Calu3 (cell line): ENCODE measurements at places on chromosomes 12 and 14. TPM values are rescaled to one million over a fixed set of nuclear protein-coding genes. Genes with fewer than 3 reads are reported as not detected.

DNA sequence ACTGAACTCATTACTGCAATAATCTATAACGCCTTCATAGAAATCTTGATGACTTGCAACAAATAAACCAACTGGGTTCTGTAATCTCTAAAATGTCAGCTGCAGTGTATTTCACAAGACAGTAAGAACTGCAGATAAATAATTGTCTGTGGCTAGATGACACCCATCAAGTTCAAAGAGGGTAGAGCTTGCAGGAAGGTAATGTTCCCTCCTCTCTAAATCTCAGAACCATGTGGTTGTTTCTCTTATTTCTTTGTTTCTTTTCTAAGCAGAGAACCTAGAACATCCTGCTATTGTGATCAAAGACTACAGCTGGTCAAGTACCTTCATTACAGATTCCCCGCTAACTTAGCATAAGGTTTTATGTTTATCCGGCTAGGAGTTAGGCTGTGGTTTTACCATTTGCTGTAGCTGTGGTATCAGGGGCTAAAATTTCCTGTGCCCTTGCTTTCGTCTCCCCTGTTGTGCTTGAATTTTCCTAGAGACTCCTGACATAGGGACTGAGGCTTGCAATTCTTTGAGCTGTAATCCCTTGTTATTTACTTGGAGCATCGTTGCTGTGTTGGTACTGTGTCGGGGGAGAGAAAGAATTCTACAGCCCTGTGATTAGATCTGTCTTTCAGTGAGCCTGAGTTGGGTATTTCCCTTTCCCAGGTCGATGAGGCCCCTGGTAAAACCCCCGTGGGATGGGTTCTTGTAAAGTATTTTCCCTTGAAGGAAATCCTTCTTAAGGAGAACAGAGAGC, 253.1 kb upstream of the BTG1 start:
- H3K27me3 ChIP-seq, result no peaks in the 10 kb centered on the region
- no peak overlapping the region for H3K27ac ChIP-seq
- no peaks in the 10 kb centered on the region for H3K4me1 ChIP-seq
- H3K4me3 ChIP-seq, result no peak overlapping the region
- no peak for DNase-seq
- H3K36me3 ChIP-seq, result no peaks in the 10 kb centered on the region

Gene KRT8
- total RNA-seq, result 2,474 and 2,821 TPM in 2 replicates

Gene RNASE12
- total RNA-seq, result not detected in 2 replicates

DNA sequence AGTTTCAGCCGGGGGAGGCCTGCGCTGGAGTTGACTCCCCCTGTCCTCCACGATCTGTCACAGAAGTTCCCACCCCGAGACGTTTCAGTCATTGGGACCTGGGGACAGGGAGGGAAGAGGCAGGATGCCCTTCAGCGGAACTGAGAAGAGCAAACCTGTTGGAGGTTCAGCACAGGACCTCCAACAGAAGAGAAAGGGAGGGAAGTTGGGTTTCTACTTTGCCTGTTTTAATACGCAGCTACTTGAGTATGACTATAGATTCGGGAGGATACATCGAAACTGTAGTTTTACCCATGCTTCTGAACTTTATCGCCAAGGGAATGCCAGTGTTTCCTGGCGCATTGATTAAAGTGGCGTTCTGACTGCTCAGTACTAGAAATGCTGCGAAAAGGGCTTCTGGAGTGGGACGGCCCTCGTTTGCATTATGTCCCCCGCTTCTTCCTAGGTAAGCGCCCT, 2.3 kb upstream of the DUSP6 start:
- peaks cover 70% of the 10 kb centered on the region for H3K36me3 ChIP-seq
- DNase-seq, result no peak
- H3K4me3 ChIP-seq, result peak overlapping the region; percentile 90
- H3K4me1 ChIP-seq, result peaks cover 33% of the 10 kb centered on the region
- H3K27ac ChIP-seq, result peak overlapping the region; percentile 97

Gene RHEBL1
- 2.0 and 2.6 TPM in 2 replicates for total RNA-seq

GRCh38 chr14:99670361-99671234, 13.5 kb upstream of the CYP46A1 start:
- DNase-seq, result no peak
- no peak overlapping the region for H3K27ac ChIP-seq
- no peaks in the 10 kb centered on the region for H3K36me3 ChIP-seq

DNA sequence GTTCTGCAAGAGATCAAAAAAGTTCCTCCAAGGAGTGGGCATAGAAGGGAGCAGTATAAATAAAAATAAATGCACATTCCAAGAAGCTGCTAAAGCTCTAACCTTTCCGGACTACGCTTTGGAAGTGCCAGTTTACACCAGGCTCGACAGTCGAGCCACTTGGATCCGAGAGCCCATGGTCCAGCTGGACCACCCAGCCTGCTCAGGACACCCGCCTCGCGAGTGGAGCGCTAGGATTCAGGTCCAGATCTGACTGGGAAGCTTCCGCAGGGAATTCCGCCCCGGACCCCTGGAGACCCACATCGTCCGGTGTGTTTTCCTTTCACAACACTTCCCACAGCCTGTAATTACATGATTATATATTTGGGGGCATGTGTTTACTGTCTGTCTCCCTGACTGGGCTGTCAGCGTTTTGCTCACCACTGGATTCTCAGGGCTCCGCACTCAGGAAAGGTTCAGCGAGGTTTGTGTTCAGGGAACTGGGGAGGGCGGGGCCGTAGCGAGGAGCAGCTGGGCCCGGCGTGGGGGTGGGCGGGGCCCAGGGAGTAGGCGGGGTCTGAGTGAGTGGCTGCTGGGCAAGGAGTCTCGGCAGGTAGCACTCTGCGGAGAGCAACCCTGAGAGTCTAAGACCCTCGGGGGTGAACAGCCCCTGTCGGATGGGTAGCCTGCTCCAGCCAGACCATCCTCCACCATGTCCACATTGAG, 52.3 kb upstream of the TMEM263 start:
- peaks cover 44% of the 10 kb centered on the region for H3K27me3 ChIP-seq
- no peaks in the 10 kb centered on the region for H3K36me3 ChIP-seq
- DNase-seq, result peak; percentile 94
- no peak overlapping the region for H3K27ac ChIP-seq
- H3K4me1 ChIP-seq, result no peaks in the 10 kb centered on the region

- H3K4me3 ChIP-seq, result no peak overlapping the region
- H3K4me1 ChIP-seq, result no peaks in the 10 kb centered on the region
- DNase-seq, result no peak
- peak overlapping the region; percentile 8 for H3K27ac ChIP-seq
These were observed 49.2 kb downstream of the ANAPC7 start for GRCh38 chr12:110354172-110354780.

DNA sequence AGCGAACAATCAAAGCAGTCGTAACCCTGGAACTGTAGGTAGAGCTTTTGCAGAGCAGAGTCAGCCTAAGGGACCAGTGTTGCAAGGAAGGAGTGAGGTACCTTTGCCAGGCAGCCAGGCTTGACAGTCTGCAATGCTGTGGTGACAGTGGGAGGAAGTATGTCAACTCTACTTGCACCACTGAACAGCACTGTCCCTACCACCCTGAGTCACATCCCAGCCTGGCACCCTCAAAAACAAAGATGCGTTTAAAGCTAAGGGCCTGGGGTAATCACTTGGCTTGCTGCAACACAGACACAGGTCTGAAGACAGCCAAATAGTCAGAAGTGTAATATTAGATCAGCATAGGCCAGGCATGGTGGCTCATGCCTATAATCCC, 141.9 kb downstream of the DPF3 start:
- no peak overlapping the region for H3K27ac ChIP-seq
- no peaks in the 10 kb centered on the region for H3K4me1 ChIP-seq
- H3K27me3 ChIP-seq, result no peaks in the 10 kb centered on the region
- no peaks in the 10 kb centered on the region for H3K36me3 ChIP-seq
- no peak for DNase-seq

GRCh38 chr14:57486767-57487379, 6.8 kb downstream of the CCDC198 start:
- no peaks in the 10 kb centered on the region for H3K36me3 ChIP-seq
- H3K27me3 ChIP-seq, result no peaks in the 10 kb centered on the region
- H3K4me3 ChIP-seq, result no peak overlapping the region
- no peak overlapping the region for H3K27ac ChIP-seq

Gene PTGDR
- not detected in 2 replicates for total RNA-seq

Gene BCL2L14
- total RNA-seq, result 5.5 and 8.7 TPM in 2 replicates

DNA sequence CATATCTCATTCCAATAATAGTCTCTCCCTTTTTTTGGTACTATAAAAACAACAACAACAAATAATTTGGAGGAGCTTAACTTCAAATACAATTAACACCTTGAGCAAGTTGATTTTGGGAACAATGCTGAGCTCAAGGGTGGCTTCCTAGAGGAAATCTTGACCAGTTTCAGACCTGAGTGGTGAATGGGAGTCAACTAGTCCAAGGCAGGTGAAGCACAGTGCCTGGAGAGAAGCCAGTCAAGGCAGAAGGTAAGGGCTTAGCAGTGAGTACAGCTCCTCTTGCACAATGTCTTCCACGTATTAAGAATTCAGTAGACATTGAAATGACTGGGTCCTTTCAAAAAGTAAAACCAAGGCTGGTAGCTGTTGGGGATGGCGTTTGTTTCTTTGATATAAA, 444.8 kb downstream of the ATP23 start:
- peaks cover 22% of the 10 kb centered on the region for H3K4me1 ChIP-seq
- no peak overlapping the region for H3K4me3 ChIP-seq
- peak overlapping the region; percentile 39 for H3K27ac ChIP-seq
- H3K36me3 ChIP-seq, result no peaks in the 10 kb centered on the region
- no peak for DNase-seq

DNA sequence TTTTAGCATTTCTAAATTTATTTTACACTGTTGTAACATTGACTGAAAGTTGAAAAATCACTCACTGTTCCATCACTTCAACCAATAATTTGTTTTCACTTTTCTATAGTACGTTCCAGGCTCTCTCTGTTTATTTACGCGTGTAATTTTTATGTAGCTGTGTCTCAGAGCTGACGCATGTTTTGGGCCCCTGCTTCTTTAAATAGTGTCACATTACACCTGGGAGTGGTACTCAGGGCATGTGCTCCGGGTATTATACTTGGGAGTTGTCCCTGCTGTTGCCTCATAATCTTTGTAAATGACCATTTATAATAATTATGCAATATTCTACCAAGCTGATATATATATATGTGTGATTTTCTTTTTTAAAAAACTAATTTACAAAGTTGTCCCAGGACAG, 132.8 kb upstream of the CPM start:
- no peak overlapping the region for H3K4me3 ChIP-seq
- no peaks in the 10 kb centered on the region for H3K36me3 ChIP-seq
- peaks cover 60% of the 10 kb centered on the region for H3K4me1 ChIP-seq
- H3K27ac ChIP-seq, result peak overlapping the region; percentile 91
- peak; percentile 52 for DNase-seq

DNA sequence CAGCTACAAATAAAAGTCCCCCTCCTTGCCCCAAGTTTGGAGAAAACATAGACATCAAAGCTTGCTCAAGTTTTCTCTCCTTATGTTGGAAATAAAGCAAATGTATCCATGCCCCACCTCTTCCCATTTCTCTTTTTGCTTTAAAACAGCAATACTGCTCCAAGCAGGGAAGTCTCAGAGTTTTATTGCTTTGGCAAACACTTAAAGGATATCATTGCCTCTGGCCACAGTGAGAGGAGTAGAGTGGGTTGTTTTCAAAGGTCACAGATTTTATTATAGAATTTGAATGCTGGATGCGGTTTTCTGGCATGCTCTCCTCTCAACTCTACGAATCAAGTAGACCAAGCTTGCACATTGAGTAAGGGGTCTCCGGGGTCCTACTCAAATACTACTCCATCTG, 149.7 kb downstream of the TTC7B start:
- no peak overlapping the region for H3K4me3 ChIP-seq
- H3K27ac ChIP-seq, result no peak overlapping the region
- no peaks in the 10 kb centered on the region for H3K4me1 ChIP-seq

Gene ADCY4
- total RNA-seq, result 3.0 and 3.4 TPM in 2 replicates

Gene LHX5
- total RNA-seq, result not detected in 2 replicates

DNA sequence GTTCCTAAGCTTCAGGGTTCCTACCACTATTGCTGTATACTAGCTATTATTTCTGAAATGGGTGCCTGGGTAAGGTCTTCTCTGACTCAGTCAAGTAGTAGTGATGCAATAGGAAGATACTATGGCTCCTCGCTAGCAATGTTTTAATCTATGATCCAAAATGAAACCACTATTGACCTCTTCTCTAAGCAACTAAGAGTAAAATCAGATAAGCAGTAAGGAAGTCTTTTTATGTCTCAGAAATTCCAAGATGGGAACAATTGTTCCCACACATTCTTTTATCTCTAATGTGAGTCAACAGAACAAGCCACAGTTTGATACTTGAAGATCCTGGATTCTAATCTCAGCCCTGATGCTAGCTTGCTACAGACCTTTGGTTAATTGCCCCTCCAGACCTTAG, 45.1 kb downstream of the AREL1 start:
- no peaks in the 10 kb centered on the region for H3K4me1 ChIP-seq
- H3K4me3 ChIP-seq, result no peak overlapping the region
- H3K36me3 ChIP-seq, result peaks cover 45% of the 10 kb centered on the region
- no peak overlapping the region for H3K27ac ChIP-seq
- H3K27me3 ChIP-seq, result no peaks in the 10 kb centered on the region
- DNase-seq, result no peak

Gene HOXC10
- total RNA-seq, result 0.51 and 0.71 TPM in 2 replicates

- H3K27ac ChIP-seq, result no peak overlapping the region
- H3K27me3 ChIP-seq, result peaks cover 79% of the 10 kb centered on the region
- no peak for DNase-seq
- H3K36me3 ChIP-seq, result no peaks in the 10 kb centered on the region
These were observed 144.5 kb downstream of the PHETA1 start for GRCh38 chr12:111224186-111225066.

- no peak for DNase-seq
- H3K27ac ChIP-seq, result no peak overlapping the region
- H3K36me3 ChIP-seq, result no peaks in the 10 kb centered on the region
- H3K27me3 ChIP-seq, result no peaks in the 10 kb centered on the region
- peaks cover 7% of the 10 kb centered on the region for H3K4me1 ChIP-seq
- no peak overlapping the region for H3K4me3 ChIP-seq
These were observed 716.1 kb upstream of the LMO3 start for GRCh38 chr12:17322090-17322489.

DNA sequence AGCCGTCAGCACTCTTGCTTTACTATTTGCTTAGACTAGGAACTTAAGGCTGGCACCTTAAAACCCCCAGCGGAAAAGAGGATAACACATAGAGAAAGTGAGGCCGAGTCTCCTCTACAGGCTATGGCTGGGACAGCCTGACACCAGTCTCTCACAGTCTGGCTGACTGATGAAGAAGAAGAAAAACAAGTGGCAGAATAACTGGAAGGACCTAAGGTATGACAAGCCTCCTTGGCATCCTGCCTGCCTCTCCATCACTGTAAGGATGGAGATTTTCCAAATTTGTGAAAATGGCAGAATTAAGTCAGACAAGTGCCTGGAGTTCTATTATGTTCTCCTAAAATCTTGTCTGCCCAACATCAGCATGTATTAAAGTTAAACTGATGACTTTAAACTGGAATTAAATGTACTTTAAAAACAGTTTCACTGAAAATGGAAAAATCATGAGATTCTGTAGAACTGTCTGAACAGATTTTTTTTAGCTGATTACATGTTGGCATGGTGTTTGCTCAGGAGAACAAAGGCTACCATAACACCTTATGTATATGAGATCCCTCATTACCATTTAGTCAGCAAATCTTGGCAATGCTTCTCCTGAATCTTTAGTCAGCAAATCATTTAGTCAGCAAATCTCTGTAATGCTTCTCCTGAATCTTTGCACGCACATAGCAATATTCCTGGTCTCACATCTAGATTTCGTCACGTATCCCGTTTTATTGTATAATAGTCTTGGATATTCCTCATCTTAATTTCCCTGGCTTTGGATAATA, 140.3 kb upstream of the AEBP2 start:
- H3K4me3 ChIP-seq, result no peak overlapping the region
- DNase-seq, result no peak
- H3K27me3 ChIP-seq, result no peaks in the 10 kb centered on the region
- peaks cover 10% of the 10 kb centered on the region for H3K4me1 ChIP-seq

- peak; percentile 38 for DNase-seq
- no peak overlapping the region for H3K27ac ChIP-seq
- H3K36me3 ChIP-seq, result no peaks in the 10 kb centered on the region
These were observed 37.9 kb downstream of the A2ML1 start for GRCh38 chr12:8860165-8860961.
